GM12878 (cell line): ENCODE measurements at places on chromosomes 6 and 20.

GRCh38 chr20:59413326-59413865 lies 113.0 kb downstream of the EDN3 start:
- no peak for DNase-seq

DNA sequence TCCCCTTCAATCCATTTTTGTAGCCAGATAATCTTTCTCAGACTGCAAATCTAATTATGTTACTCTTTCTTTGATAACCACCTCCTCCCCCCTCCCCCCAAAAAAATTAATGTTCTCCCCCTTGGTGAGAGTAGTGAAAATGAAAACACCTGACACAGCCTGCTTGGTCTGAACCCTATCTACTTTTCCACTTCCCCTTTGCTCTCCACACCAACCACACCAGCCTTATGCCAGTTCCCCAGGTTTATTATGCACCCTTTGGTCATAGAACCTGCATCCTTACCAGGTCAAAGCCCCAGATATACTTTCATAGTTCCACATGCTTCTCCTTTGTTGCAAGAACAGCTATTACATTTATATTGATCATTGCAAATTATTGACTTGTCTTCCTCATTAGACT lies 19.4 kb downstream of the PFDN4 start:
- no peak for DNase-seq

- no peak for DNase-seq
These were observed 26.4 kb downstream of the EPB41L2 start for GRCh38 chr6:131036601-131037000.

GRCh38 chr20:57138198-57138995 lies 128.0 kb downstream of the BMP7 start:
- no peak for DNase-seq

- no peak for DNase-seq
These were observed 150.4 kb upstream of the QKI start for GRCh38 chr6:163263998-163264661.

GRCh38 chr6:131295081-131295480 lies 159.8 kb downstream of the AKAP7 start:
- DNase-seq = no peak
